ENCODE measurements at places on chromosomes 4 and X. TPM values are rescaled to one million over a fixed set of nuclear protein-coding genes. Genes with fewer than 3 reads are reported as not detected.

The GPR119 gene
- polyA plus RNA-seq = 0.11 TPM

GRCh38 chrX:53483838-53484405, 49.8 kb upstream of the HSD17B10 start:
- DNase-seq = no peak

The POU3F4 gene
- 2.4 TPM for polyA plus RNA-seq

GRCh38 chr4:41197996-41198395, 16.3 kb downstream of the APBB2 start:
- DNase-seq = no peak

The STAP1 gene
- not detected for polyA plus RNA-seq

DNA sequence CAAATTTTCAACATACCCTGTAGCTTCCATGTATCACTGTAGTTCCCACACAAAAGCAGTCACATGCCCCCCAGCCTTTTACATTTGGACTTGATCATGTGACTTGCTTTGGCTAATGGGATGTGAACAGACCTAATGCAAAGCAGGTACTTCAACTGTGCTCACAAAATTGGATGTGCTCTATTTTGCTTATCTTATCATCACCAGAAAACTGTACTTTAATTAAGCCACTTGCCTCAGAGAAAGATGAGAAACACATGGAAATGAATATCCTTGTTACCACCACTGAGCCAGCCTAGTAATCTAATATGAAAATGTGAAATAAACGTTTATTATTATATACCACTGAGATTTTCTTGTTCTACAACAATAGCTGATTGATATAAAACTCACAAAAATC, 402.7 kb upstream of the HTR2C start:
- no peak for DNase-seq

GRCh38 chr4:177228599-177228998, 81.1 kb upstream of the NEIL3 start:
- DNase-seq = no peak

The ZGRF1 gene
- polyA plus RNA-seq = 12.0 TPM

DNA sequence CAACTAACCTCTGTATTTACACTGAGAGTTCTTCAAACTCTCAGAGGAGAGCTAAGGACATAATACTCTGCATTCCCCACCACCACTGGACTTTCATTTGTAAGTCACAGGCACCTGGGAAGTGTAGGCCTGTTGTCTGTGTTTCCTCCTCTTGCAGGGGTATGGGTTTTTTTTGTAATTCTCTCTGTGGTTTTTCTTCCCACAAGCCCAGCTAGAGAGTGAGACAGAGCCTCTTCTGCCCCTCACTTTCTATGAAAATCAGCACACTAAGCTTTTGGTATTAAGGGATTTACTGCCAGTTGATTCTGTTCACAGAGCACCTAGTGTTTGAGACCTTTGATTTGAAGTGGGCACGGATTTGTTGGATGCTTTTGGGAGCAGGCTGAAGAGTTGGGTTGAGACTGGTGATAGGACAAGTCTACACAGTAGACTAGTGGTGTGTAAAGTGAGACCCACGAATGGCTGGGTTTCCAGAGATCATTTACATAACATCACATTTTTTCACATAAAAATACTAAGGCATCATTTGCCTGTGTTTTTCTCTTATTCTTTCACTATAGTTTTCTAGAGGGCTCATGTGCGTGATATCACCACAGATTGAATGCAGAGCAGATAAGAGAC, 28.9 kb upstream of the WDR17 start:
- no peak for DNase-seq

- DNase-seq = no peak
Measured at GRCh38 chr4:86561256-86561655, 32.9 kb upstream of the PTPN13 start.

GRCh38 chrX:96721354-96721753, 36.7 kb downstream of the DIAPH2 start:
- no peak for DNase-seq

The MAGEA4 gene
- polyA plus RNA-seq = 0.67 TPM

The IL3RA gene
- polyA plus RNA-seq = 0.19 TPM

The PABPC1L2B gene
- 1.5 TPM for polyA plus RNA-seq

The GALNTL6 gene
- polyA plus RNA-seq = 0.03 TPM

GRCh38 chrX:56744996-56745395, 16.0 kb downstream of the NBDY start:
- DNase-seq = no peak

DNA sequence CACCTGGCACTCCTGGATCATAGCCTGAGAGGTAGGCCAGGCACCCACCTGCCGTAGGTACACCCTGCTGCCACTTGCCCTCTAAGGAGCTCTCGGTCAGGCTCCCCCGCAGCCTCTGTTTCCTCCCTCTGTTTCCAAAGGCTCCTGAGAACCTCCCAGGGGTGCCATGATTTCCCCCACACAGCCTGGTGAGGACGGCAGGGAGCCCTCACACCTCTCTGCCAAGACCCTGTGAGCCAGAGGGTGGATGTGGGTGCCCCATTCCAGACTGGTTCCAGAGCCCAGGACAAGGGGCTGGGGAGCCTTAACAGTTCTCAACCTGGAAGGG, 1.6 kb upstream of the ABLIM2 start:
- no peak for DNase-seq

DNA sequence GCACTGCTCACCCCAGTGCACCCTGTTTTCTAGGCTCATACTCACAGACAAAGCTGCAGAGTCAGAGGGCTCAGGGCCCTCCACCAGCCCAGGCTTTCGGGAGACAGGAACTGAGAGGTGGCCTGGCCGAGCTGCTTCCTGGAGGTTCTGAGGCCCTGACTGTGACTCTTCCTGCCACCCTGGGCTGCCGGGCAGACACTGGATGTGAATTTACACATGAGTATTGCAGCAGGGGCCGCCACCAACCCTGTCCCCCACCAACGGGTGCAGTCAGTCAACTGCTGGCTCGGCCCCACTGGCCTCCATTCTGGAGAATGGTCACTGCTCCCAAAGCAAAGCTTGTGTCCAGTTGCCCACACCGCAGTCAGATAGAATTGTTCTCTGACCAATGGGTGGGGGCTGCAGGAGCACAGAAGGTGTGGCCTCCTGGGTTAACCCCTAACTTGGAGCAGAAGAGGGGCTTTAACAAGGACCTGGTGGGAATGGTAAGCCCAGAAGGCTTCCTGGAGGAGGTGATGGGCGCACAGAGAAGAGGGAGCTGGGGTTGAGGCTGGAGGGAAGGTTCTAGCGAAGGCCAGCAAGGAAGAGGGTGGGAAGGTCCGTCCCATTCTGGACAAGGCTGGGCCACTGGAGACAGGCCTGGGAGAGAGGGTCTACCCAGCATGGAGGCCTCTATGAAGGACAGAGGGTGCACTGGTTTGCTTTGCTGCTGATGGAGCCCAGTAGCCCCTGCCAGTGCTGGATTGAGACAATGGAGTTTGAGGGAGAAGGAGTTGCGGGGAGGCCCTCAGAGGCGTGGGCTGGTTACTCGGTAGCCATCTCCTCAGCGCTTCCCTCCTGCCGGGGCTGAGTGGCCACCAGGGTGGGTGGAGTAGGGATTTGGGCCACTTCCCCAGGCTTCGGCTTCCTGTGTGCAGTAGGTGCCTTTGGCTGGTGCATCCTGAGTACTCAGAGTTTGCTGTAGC, 135.3 kb downstream of the CPZ start:
- peak; percentile 41 for DNase-seq

The SERTM2 gene
- 0.45 TPM for polyA plus RNA-seq

DNA sequence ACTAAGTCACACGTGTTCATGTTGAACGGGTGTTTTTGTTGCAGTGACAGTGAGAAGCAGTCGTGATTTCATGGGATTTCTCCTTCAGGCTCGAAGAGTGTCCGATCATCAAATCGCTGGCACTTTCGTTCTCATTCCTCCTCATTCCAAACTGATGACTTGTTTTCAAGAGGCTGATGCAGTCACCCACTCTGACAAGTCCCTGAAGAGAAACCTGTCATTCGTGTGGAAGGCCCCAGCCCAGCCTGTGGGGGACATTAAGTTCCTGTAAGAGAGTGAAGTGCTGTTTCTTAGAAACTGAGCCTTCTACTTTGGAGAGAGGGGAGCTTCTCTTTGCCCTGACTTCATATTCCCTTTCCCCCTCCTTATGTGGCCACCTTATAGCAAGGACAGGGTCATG, 8.0 kb downstream of the REELD1 start:
- no peak for DNase-seq

DNA sequence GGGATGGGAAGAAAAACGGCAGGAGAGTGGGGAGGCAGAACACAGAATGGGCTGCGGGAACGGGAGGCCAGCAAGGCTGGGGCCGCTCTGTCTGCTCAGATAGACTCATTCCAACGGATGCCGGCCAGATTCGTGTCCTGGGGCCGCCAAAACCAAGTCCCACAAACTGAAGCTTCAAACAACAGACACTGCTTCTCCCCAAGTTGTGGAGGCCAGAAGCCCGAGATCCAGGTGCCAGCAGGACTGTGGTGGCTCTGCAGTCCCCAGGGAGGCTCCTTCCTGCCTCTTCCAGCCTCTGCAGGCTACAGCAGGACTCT, 100.6 kb downstream of the ADRA2C start:
- no peak for DNase-seq

- peak; percentile 45 for DNase-seq
Measured at GRCh38 chrX:31036895-31037294, 34.9 kb downstream of the FTHL17 start.

DNA sequence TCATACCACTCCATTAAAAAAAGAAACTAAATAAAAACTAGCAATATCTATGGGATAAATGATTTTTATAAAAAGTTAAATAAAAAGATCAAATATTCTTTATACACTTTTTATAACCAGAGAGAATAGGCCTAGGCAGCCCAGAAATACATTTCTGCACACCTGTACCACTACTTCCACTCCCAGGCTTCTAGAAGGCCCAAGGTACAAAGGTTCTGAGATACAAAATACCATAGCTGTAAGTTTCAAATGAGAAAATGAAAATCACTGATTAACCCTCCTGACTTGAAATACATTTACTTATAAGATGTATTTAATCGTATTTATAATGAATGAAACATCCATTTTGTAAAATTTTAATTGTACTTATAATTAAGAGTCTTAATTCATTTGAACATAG, 226.5 kb upstream of the MAB21L2 start:
- DNase-seq = no peak

DNA sequence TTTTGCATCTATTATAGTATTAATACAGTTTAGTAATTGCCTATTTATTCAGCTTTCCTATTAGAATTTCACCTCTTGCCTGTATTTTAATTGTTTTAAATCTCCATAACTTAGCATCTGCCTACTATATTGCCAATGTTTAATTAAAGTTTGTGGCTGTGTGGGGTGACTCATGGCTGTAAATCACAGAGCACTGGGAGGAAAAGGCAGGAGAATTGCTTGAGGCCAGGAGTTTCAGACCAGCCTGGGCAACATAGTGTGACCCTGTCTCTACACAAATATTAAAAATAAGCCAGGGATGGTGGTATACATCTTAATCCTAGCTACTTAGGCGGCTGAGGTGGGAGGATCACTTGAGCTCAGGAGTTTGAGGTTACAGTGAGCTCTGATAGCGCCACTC, 14.5 kb upstream of the CCSER1 start:
- no peak for DNase-seq

DNA sequence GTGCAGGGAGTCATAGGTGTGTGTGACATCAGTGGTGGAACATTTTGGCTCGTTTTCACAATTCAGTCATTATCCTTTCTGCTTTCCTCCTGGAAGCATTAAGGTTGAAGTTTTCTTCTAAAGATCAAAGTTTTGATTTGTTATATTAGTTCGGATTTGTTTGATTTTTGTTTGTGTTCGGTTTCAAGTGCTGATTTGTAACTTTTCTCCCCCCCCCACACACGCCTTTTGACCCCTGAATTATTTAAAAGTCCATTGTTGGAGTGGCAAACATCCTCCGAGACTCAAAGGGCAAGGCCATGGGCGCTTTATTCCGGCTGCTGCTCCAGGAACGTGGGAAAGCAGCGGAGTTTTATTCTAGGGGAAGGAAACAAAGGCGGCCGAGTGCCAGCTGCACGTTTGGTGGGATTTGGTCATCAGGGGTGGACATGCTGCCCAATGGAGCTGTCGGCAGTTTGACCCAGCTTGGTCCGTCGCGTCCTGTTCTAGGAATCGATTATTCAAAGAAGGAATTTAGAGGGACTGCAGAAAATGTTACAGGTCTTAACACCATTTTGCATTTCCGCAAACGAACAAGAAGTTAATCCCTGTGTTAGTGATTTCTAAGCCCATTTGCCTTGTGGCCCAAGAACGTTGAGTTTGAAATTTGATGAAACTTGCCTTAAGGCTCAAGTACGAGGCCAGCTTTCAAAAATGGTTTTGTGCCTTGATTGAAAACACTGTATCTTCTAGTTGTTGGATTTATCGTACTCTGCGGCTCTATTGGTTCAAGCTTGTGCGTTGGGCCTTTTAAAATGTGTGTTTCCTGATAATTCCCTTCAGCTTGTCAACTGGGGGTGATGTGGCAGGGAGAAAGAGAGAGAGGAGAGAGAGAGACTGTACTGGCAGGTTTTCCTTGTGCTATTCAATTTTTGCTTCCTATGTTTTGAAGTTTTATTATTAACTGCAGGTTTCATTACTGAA, 565 bp upstream of the ZNF41 start:
- no peak for DNase-seq

DNA sequence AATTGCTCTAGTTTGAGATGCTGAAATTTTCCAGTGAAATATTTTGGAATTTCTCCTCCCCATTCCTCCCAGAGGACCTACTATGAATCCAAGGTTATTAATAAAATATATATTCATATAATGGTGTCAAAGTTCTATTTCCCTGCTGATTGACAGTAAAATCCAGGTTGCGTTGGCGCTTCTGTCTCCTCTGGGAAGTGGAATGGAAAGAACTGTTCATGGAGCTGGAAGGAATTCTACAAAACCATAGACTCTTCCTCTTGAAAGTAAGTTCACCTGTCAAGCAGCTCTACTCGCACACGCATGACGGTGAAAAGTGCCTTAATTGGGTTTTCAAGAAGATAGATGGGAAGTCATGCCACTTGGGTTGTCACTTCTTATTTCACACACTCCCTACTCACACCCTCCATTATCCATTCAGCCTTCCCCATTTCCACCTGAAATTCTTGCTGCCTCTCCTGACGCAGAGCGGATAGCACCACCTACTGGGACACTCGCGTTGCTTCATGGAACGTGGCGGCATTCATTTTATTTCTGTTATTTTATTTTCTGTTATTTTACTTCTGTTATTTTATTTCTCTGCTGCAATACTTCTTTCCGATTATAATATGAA, 351.6 kb downstream of the NLGN4X start:
- DNase-seq = no peak

DNA sequence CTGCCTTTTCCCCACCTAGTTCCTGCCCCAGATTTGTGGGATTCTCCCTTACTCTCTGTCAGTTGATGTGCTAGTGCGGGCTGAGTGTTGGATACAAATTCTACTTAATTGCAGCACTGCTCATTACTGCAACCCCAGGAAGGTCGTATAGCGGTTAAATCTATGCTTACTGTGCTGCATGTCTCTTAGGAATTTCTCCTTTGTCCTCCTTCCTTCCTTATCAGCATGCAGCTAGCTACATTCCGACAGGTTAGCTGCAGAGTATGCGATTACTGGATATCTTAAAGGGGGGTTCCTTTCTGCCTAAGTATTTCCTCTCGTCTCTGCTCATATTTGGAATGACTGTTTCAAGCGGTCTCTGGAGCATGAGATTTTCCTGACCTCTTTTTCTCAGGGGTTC, 662.8 kb downstream of the TLL1 start:
- DNase-seq = no peak

Measured in H1 (cell line).